ENCODE measurements at places on chromosomes 11 and 22. TPM values are rescaled to one million over a fixed set of nuclear protein-coding genes. Genes with fewer than 3 reads are reported as not detected.

Gene GGTLC3
- total RNA-seq: not detected

Gene OR4X2
- not detected for total RNA-seq

Gene ROBO4
- total RNA-seq: 745 TPM

Gene PNPLA5
- not detected for total RNA-seq

Gene THY1
- total RNA-seq: 0.65 TPM

Gene KDM4E
- total RNA-seq: not detected

Gene PES1
- total RNA-seq: 90.5 TPM

Gene SLC22A12
- not detected for total RNA-seq
